Right renal cortex interstitium (tissue), 3 donors: ENCODE measurements at places on chromosomes 6 and 20. TPM values are rescaled to one million over a fixed set of nuclear protein-coding genes. Genes with fewer than 3 reads are reported as not detected.

The ACSS1 gene
- polyA plus RNA-seq = 29.2 TPM

- no peak for DNase-seq
These were observed 69.3 kb downstream of the TOX2 start for GRCh38 chr20:43983904-43984361.

- no peak for DNase-seq
These were observed 51.0 kb upstream of the PMEPA1 start for GRCh38 chr20:57760698-57761412.

The ANGPT4 gene
- 0.31 TPM for polyA plus RNA-seq

DNA sequence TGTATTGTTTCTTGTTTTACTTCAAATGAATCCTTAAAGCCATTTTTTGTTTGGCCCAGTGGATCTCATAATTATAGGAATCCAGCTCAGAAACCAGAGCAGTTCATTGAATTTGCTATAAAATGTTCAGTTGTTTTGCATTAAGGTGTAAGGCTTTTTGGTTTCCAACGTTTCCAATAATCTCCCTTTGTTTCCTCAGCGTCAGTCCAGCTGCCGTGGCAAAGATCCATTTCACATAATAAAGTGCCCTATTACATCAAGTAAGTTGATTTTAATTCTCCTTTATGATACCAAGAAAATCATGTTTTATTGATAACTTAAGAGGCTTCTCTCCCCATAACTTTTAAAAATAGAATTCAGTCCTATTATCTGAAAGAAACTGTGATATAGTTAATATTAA lies 472.6 kb downstream of the UTRN start:
- DNase-seq = no peak

DNA sequence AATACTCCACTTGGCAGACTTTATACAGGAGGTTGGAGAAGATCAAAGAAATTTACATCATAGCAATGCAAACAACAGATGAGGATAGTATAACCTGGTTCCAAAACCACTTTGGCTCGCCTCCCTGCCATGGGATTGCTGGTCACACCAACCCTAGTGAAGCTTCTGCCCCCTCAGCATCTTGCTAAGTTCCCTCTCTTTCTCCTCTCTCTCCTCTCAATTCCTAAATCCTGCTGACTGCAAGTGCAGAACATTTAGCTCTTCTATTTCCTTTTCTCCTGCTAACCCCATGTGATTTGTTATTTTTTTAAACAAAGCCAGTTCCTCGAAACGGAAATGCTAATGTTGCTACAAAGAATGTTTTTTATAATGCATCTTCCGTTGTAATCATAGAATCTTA lies 50.3 kb upstream of the LY86 start:
- DNase-seq = no peak

The DNPH1 gene
- 47.0 TPM for polyA plus RNA-seq

DNA sequence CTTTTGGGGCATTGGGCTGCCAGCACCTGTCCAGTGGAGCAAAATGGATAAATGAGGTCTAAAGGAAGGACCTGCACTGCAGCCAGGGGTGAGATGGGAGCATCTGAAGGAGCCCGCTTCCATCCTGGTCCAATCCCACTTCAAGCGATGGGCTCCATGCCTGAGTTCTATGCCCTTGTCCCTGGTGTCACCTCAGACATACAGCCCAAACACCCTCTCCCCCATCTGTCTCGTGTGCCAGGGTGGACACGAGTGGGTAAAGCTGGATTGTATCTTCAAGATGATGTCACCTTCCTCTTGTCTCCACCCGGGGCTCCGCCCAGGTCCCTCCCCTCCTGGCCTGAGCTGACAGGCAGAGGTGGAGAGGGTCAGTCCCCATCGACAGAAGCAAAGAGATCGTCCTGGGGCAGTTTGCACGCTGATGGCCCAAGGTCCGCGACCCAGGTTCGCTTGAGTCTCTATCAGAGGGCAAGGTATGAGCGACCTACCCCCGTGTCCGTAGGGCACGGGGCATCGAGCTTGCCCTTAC lies 544 bp downstream of the SMIM29 start:
- DNase-seq = no peak

GRCh38 chr20:33724439-33725094 lies 4.5 kb upstream of the PXMP4 start:
- no peak for DNase-seq

GRCh38 chr6:146850238-146850896 lies 251.6 kb downstream of the ADGB start:
- DNase-seq = no peak

- no peak for DNase-seq
These were observed 95.5 kb downstream of the THBS2 start for GRCh38 chr6:169158174-169158573.

GRCh38 chr6:14889188-14889587 lies 356.7 kb upstream of the JARID2 start:
- no peak for DNase-seq

- DNase-seq = no peak
These were observed 165.8 kb downstream of the ZFAND3 start for GRCh38 chr6:37985355-37985754.

GRCh38 chr20:20063941-20064702 lies 11.8 kb downstream of the CFAP61 start:
- DNase-seq = no peak

DNA sequence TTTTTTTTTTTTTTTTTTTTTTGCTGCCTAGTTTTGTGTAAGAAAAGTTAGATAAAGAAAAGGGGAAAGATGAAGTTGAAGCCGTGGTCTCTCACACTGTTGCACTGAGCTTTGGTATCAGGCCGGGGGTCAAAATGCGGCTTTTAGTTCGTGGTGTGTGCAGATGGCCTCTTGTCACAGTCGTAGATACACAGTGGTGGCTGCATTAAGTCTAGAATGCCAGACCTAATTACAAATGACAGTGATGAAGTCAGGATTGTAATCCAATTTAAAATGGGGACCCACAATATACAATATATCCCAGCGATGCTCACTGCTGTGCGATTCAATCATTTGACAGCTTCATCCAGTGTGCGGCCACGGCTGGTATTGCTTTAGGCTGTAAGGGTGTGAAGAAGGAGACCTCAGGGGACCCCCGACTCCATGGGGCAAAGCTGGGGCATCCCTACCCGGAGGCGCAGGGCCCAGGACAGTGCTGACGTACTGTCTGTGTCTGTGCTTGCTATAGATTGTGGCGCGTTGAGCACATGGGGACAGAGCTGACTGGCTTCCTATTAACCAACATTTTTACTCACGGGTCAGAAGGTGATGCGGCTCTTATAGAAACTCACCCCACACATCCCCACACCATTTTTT lies 210.0 kb upstream of the SOX4 start:
- DNase-seq = no peak

DNA sequence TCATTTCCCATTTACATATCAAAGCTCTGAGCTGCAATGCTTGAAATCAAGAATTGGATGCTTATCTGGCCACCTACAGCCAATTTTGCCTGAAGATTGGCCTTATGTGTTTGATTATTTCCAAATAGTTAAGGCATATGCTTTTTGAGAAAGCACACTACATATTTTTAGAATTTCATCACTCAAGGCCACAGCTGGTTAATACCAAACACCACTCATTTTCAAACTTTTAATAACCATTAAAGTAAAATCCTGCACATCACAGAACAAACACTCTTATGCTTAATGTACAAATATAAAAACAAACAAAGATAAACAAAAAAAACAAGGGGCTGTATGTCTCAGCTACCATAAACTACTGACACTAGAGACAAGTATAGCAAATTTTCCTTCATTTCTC lies 96.9 kb upstream of the HMGCLL1 start:
- DNase-seq = no peak

The PCMTD2 gene
- 128 TPM for polyA plus RNA-seq

The BPIFB2 gene
- polyA plus RNA-seq = not detected

- no peak for DNase-seq
These were observed 457.9 kb downstream of the PLCB1 start for GRCh38 chr20:8589956-8590355.

The CNBD2 gene
- polyA plus RNA-seq = 0.79 TPM

DNA sequence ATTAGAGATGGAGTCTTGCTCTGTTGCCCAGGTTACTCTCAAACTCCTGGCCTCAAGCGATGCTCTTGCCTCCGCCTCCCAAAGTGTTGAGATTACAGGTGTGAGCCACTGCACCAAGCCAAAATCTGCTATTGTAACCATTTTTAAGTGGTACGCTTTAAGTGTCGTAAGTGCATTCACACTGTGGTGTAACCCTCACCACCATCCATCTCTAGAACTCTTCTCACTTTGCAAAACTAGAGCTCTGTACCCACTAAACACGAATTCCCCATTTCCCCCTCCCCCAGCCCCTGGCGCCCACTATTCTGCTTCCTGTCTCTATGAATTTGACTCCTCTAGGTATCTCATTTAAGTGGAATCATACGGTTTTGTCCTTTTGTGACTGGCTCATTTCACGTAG lies 2.8 kb upstream of the FAM83C start:
- DNase-seq = no peak

- no peak for DNase-seq
These were observed 33.2 kb downstream of the LIN28B start for GRCh38 chr6:104990085-104990484.

The HEY2 gene
- 7.8 TPM for polyA plus RNA-seq

GRCh38 chr6:157236040-157236725 lies 87.1 kb downstream of the TMEM242 start:
- DNase-seq = no peak

- no peak for DNase-seq
These were observed 3.8 kb downstream of the ZNF335 start for GRCh38 chr20:45968081-45968671.
